Peyer's patch (tissue), 4 donors: ENCODE measurements at places on chromosomes 5 and 9. TPM values are rescaled to one million over a fixed set of nuclear protein-coding genes. Genes with fewer than 3 reads are reported as not detected.
A peak's percentile ranks its signal among the peaks of the same experiment; 100 is the strongest.

GRCh38 chr5:65307088-65307487 is 174.6 kb downstream of the ADAMTS6 start:
- no peaks in the 10 kb centered on the region for H3K27me3 ChIP-seq
- no peak overlapping the region for H3K27ac ChIP-seq
- H3K4me1 ChIP-seq = no peaks in the 10 kb centered on the region
- H3K4me3 ChIP-seq = no peak overlapping the region
- no peak for DNase-seq

SAPCD2 gene
- 12.4 TPM for total RNA-seq

DNLZ gene
- 19.8 TPM for total RNA-seq

GRCh38 chr9:91164724-91165520 is 196.8 kb downstream of the AUH start:
- peak overlapping the region; percentile 67 for H3K27ac ChIP-seq
- no peak overlapping the region for H3K4me3 ChIP-seq
- no peaks in the 10 kb centered on the region for H3K27me3 ChIP-seq

DNA sequence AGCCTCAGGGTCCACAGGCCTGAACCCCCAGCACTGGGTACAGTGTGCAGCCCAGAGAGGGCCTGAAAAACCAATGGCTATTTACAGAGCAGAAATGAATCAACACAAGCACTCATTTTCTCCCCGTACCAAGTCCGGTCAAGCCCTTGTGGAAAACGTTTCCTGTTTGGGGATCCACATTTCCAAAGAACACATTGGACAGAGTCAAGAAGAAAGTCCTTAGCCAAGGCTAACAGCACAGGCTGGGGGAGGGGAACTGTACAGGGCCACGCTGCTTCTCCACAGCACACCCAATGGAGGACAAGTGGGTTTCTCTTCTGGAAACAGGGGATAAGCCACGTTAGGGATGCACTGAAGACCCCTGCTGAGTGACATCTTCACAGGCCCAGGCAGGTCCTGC is 62.3 kb downstream of the NSUN2 start:
- no peaks in the 10 kb centered on the region for H3K4me1 ChIP-seq
- no peak overlapping the region for H3K4me3 ChIP-seq
- no peaks in the 10 kb centered on the region for H3K36me3 ChIP-seq
- no peak for DNase-seq
- H3K27ac ChIP-seq = no peak overlapping the region

GRCh38 chr9:127919253-127919815 is 2.5 kb upstream of the ST6GALNAC4 start:
- H3K4me1 ChIP-seq = peaks cover 28% of the 10 kb centered on the region
- peak; percentile 93 for DNase-seq
- H3K27me3 ChIP-seq = no peaks in the 10 kb centered on the region
- no peak overlapping the region for H3K4me3 ChIP-seq
- no peak overlapping the region for H3K27ac ChIP-seq

CCDC192 gene
- total RNA-seq = not detected

GRCh38 chr9:111041902-111042301 is 3.6 kb upstream of the LPAR1 start:
- no peaks in the 10 kb centered on the region for H3K27me3 ChIP-seq
- H3K36me3 ChIP-seq = no peaks in the 10 kb centered on the region
- no peaks in the 10 kb centered on the region for H3K4me1 ChIP-seq
- H3K27ac ChIP-seq = no peak overlapping the region
- H3K4me3 ChIP-seq = no peak overlapping the region

GRCh38 chr5:119385536-119386128 is 29.8 kb downstream of the TNFAIP8 start:
- no peaks in the 10 kb centered on the region for H3K27me3 ChIP-seq
- no peaks in the 10 kb centered on the region for H3K36me3 ChIP-seq
- DNase-seq = no peak
- H3K4me3 ChIP-seq = no peak overlapping the region

DNA sequence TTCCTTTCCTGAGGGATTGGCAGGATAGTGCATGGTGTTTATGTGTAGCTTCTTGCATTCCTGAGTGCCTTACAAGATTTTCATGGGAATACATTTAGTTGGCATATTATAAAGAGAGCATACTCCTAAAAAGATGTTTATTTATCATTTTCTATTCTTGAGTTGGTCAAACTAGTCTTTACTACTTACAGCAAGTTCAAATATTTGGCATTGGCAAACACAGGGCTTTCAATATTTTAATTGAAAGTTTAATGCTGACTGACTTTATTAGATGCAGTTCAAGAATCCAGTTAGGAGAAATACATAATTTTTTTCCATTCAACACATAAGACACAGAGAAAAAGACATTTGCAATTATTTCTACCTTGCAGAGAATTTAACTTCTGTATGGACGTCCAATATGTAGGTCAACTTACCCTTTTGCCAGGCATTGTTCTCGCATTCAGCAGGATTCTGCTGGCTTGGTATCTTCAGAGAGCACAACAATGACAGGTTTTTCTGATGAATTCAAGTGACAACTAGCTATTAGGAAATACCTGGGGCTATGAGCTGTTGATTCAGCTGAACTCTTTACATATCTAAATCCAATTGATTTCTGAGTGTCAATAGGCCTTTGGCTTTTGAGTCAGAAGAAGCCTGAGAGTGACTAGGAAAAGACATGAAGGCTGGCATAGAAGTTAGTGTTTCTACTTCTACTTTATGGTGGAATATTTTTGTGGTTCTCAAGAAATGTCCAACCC is 129.6 kb downstream of the LURAP1L start:
- no peak overlapping the region for H3K4me3 ChIP-seq
- DNase-seq = no peak
- no peaks in the 10 kb centered on the region for H3K36me3 ChIP-seq
- no peaks in the 10 kb centered on the region for H3K27me3 ChIP-seq
- H3K4me1 ChIP-seq = no peaks in the 10 kb centered on the region
- H3K27ac ChIP-seq = no peak overlapping the region

- H3K27ac ChIP-seq = no peak overlapping the region
- H3K4me3 ChIP-seq = no peak overlapping the region
- H3K27me3 ChIP-seq = no peaks in the 10 kb centered on the region
- no peaks in the 10 kb centered on the region for H3K4me1 ChIP-seq
- no peak for DNase-seq
Measured at GRCh38 chr5:163633926-163634460, 128.6 kb downstream of the MAT2B start.

DNA sequence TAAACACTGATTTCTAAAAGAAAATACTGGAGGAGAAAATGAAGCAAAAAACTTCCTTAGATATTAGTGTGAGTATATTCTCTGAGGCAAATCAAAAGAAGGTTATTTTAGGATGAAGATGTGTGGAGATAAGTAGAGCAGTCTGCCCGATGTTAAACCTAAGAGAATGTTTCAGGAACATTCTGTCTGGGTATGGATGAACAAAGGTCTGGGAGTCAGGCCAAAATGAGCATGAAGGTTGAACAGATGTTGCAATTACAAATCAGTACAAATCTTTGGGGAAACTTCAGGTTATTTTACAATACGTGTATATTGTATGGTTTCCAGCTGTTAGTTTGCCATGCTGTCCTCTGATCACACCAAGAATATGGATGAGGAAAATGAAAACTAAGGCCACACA is 14.4 kb upstream of the CEP78 start:
- no peak overlapping the region for H3K4me3 ChIP-seq
- H3K4me1 ChIP-seq = no peaks in the 10 kb centered on the region
- no peak overlapping the region for H3K27ac ChIP-seq
- no peaks in the 10 kb centered on the region for H3K27me3 ChIP-seq
